ENCODE measurements at places on chromosomes 2 and 18.

DNA sequence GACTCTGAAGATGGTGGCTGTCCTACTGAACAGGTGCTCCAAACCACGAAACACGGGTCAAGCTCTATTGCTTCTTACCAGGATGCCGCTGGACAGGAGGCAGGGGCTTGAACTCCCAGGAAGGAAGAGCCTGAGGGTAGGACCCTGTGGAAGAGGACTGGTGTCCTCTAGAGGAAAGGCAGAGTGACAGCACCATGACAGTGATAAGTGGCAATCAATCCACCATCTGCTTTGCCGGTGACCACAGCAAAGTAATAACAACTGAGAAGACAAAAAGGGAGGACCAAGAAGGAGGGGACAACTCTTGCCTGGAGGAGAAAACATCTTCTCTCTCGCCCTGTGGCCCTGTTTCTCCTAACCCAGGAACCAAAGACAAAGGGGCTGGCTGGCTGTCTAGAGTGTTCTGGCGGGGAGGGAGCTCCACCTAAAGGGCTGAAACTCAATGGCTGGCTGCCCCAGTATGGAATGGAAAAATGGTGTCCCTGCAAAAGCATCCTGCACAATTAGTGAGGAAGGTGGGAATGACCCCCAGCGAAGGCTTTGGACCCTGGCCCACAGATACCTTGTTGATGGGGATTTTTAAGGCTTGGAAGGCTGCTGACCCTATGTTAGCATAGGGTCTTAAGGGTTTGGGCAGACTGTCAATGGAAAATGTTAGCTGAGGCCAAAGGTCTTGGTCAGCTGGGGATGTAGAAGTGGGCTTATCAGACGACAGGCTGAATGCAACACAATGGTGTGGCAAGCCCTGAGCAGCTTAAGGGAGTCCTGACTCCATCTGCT lies 35.4 kb downstream of the PROC start:
- no peak for DNase-seq

- DNase-seq: no peak
Measured at GRCh38 chr2:106097038-106098000, 96.8 kb downstream of the UXS1 start.

GRCh38 chr18:52009958-52010357 lies 330.0 kb upstream of the DCC start:
- no peak for DNase-seq

- DNase-seq: no peak
Measured at GRCh38 chr18:74264303-74265020, 27.3 kb downstream of the CYB5A start.

DNA sequence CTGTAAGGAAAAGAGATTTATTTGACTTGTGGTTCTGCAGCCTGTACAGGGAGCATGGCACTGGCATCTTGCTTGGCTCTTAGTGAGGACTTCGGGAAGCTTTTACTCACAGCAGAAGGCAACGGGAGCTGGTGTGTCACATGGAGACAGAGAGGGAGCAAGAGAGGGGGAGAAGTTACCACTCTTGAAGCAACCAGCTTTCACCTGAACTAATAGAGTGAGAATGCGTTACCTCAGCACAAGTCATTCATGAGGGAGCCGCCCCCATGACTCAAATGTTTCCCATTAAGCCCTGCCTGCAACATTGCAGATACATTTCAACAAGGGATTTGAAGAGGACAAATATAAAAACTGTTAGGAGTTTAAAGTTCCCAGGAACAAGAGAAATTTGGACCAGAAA lies 190.0 kb downstream of the CYRIA start:
- DNase-seq: no peak

GRCh38 chr2:159613651-159614285 lies 2.6 kb downstream of the BAZ2B start:
- DNase-seq: peak; percentile 31

DNA sequence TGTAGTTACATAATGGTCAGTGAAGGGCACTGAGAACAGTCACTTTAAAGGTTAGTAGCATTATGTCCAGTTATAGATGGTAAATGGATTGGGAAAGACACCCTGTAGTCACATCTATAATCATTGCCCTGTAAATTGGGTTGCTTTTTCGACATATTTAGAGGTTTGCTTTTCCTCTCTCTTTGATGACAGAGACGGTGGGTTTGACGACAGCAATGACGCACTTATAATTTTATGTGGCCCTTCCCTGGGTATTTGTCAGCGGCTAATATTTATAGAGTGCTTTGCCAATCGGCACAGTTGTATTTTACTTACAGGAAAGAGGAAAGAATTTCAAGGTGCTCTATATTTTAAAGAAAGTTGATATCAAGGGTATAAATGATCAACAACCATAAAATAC lies 2.8 kb downstream of the CPS1 start:
- no peak for DNase-seq

GRCh38 chr2:176407706-176408105 lies 138.5 kb downstream of the MTX2 start:
- no peak for DNase-seq

- DNase-seq: no peak
Measured at GRCh38 chr2:44994377-44994776, 14.9 kb downstream of the SIX2 start.

DNA sequence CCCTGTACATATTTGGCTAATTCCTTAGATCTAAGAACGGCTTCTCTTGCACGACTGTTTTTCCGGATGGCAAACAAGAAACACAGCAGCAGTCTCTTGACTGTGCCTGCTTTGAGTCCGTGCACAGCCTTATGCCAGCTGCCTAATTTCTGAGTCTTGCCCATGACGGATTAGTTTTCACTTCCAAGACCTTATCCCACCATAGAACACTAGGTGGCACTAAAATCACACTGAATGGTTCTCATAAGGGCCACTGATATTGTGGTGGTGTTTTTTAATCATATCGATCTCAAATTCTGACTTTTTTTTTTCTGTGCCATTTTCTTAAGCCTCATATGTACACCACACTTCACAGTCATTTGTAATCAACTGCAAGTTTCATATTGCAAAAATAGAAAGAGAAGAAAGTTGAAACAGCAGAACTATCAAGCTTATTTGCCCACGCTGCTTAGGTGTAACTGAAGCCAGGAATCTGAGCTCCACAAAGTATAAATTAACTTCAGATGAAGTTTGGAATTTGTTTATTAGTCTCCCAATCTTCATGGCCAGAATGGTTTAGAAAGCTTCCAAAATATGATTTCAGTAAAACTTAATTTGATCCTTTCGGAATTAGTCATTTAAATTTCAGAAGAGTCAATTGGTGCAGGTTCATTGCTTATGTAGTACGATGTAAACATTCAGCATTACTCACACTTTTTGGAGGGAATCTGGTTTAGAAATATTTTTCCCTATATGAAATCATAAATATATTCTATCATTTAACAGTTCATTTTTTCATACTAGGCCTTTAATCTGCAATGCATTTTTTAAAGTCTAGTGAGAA lies 45.5 kb upstream of the SCN7A start:
- peak; percentile 64 for DNase-seq

- no peak for DNase-seq
Measured at GRCh38 chr2:50752237-50752636, 279.7 kb downstream of the NRXN1 start.

DNA sequence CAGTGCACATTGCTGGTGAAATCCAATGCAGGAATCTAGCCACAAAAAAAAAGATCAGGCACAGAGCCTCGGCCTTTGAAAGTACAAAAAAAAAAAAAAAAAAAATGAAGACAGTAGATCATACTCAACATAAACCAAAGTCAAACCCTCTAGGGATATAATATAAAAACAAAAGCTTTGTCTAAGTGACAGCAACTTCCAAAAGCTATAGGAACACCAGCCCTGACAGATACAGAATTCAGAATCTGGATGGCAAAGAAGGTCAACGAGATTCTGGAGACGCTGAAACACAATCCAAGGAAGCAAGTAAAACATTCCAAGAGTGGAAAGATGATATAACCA lies 54.0 kb upstream of the SCN1A start:
- no peak for DNase-seq

- DNase-seq: peak; percentile 60
Measured at GRCh38 chr18:22703883-22704585, 229.1 kb upstream of the RBBP8 start.

DNA sequence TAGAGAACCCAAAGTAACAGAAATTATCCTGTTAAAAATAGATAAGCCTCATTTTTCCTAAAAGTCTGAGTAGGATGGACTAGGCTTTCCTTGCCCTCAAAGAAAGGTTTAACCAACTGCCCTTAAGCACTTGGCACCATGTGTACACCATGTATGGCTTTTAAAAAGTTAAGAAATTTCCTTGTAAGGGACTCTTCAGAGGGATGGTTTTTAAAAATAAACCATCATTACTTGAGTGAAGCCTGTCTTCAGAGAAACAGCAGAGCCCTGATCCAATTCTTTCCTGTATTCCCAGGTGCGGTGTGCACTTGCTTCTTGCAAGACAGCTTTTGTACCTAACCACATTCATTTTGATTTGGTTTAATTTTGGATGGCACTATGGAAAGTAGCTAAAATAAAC lies 1.1 kb upstream of the NEMP2 start:
- DNase-seq: no peak

GRCh38 chr2:118492335-118492734 lies 355.1 kb downstream of the EN1 start:
- peak; percentile 31 for DNase-seq

DNA sequence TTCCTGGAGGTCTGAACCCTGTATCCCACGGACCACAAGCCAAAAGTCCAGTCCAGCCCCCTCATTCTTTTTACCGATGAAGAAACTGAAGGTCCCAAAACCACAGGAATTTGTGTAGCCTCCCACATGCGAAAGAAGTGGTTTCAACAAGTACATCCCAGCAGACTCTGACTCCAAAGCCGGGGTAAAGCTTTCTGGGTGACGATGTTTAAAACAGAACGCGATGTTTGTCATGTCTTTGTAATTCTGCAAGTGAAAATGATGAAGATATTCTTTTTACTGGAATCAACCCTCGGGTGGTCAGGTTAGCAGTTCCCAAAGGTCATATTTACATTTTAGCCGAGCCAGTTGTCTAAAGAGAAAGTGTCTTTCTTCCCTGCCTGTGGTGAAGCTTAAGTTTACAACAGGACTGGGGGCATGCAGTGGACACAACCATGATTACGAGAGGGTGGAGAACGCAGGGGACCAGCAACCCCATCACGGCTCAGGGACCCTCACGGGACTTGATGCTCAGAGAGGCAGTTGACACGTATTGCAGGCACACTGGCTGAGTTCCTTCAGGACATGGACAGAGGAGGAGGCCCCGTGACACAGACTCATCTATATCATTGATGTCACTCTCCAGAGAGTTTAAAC lies 17.8 kb upstream of the TMEM131 start:
- peak; percentile 29 for DNase-seq

- no peak for DNase-seq
Measured at GRCh38 chr2:100627330-100628300, 64.8 kb downstream of the PDCL3 start.

DNA sequence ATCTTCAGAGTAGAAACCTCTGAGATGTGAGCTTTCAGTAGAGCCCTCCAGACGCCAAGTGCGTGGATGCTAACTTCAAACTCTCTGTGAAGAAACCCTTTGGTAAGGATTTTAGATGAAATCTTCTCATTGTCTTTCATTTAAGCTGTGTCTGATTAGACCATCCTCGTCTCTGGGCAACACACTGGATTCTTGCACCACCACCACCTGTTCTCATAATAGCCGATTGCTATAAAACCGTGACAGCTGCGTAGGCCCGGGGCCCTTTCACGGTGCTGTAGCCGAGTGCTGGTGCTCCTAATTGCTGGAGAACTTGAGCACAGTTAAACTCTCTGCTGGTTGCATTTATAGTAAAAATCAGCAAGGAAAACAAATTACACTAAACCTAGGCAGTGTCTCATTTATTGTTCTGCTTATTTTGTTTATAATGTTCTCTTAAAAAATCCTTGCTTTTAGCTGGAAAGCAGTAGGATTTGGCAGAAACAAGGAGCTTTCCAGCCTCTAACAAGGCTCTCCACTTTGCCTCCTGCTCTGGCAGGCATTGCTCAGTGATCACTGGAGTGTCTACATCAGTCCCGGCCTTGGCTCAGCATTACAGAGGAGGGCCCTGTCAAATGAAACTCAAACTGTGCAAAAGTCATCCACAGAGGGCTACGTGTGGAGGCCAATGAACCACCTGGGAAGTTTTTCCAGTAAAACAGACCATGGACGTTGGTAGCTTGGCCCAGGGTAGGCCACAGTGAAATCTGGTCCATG lies 40.9 kb upstream of the MBP start:
- no peak for DNase-seq

GRCh38 chr2:35251156-35251555 lies 1104.4 kb upstream of the CRIM1 start:
- no peak for DNase-seq

DNA sequence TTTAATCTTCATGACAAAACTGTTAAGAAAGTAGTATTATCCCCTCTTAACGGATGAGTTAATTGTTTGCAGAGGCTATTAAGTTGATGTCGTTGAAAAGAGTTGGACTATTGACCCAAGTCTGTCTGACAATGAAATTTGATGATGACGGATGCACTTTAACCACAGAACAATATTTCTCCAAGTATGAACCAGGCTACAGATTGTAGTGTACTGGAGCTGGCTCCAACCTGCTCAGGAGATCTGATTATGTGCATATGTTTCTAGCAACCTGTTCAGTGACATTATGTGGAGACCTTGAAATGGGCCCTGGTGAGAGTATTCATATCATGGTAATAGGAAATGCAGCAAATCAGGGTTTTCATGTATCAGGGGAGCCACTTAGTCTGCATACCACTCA lies 174.1 kb downstream of the CDH7 start:
- DNase-seq: no peak

- peak; percentile 49 for DNase-seq
Measured at GRCh38 chr2:168198476-168199207, 48.8 kb downstream of the STK39 start.

DNA sequence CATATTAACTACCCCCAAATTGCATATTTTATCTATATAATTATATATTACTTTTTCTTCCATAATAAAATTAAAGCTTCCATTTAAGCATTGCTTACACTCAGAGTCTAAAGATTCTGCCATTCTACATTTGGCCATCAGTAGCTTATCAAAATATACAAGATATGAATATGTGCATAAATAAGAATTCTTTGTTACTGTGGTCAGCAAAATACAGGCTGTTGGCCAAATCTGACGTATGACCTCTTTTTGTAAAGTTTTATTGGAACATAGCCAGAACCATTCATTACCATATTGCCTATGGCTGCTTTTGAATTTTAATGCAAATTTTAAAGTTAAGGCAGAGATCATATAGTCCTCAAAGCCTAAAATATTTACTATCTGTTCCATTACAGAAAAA lies 643.9 kb upstream of the VRK2 start:
- DNase-seq: no peak

DNA sequence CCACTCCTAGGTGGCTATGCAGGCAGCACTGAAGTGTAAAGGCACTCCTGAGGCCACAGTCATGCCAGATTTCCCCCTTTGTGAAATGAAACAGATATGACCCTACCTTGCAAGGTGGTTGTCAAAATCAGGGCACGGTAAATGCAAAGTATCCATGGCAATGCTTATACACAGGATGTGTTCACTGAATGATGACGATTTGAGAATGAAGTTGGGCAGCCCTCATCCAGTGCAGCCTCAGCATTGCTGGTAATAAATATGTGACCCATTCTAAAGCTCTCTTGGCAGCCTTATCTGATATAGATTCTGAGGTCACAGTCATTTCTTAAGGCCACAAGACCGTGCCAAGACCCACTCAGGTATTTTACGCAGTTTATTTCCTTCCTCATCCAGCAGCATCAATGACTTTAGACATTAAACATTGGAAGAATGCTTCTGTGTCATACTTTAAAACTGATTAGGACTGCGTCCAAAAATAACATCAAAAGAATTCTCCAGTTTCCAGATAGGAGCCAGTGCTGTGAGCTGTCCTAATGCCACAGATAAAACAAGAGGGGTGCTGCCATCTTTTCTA lies 125.5 kb upstream of the SERTAD2 start:
- DNase-seq: peak; percentile 93

GRCh38 chr2:3110994-3111666 lies 266.5 kb downstream of the EIPR1 start:
- DNase-seq: no peak

- DNase-seq: no peak
Measured at GRCh38 chr2:44937688-44938240, 3.7 kb upstream of the SIX3 start.

Data from fibroblast of skin of right quadriceps (primary cell).